ENCODE measurements at places on chromosomes 2 and 18.

DNA sequence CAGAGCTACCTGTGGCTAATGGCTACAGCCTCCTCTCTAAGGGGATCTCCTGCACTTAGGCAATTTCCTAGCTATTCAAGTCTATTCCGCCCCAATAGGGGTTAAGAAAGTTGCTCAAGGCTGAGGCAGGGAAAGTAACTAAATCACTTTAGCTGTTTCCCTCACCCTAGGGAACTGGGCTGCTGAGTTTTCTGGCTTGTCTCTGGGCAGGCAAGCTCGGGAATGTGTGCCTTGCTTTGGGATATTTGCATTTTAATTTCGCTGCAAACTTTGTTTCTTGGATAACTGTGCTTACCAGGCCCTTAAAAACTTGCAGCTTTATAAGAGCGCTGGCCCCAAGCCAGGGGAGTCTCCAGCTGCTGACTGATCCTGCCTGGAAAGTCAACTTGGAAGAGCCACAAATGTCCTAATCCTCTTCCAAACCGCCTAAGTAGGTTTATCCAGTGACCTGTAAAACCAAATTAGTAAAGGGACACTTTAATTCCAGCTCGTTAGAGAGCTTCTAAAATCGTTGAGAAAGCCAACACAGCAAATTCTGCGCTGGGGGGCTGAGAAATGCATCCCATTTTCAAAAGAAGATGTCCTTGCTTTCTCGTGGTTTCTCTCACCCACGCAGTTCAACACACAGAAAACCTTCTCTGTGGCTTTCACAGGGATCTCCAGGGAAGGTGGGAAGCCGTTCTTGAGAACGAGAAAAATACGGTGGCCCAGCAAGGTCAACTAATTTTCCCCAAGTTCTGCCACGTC lies 59.5 kb upstream of the SP3 start:
- peak; percentile 46 for DNase-seq

DNA sequence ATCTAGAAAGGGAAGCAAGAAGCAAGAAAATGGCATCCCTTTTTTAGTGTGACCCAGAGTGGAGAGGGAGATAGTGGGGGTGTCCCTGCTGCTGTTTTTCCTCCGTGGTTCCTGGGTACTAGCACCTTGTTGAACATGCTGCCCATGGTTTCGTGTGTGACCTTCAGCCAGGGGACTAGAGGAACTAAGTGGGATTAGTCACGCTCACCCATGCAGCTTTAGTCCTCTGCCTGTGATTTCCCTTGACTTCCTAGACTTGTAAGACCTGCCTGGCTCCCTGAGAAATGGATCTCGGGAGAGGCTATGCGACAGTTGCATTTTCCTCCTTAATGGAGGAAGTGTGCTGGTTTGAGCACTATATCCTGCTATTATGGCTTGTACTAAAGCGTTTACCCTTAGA lies 471.4 kb downstream of the DCDC2C start:
- DNase-seq, result no peak

DNA sequence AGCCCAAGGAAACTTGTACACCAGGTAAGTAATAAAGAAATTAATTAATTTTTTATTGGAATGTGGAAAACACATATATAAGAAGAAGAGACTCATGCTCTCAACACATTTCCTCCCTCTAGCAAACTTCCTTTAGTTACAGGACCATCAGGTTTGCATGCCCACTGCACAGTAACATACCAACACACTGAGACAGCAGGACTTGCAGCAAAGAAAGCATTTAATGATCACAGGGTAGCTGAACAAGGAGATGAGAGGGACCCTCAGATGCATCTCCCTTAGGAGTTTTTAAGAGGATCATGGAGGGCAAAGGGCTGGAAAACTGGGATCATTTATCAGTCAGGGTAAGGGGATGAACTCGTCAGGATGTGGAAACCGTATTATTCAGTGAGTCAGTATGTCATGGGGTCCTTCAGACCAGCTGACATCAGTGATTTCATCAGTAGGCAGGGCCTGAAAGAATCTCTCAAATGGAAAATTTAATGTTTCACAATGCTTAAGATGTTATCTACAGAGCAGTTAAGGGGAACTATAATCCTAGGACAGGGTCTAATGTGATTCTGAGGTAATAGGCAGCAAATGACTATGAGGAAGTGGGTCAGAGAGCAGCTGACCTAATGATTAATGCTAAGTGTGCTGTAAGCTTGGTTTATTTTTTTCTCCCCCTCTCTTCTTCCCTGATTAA lies 193.8 kb upstream of the RND3 start:
- peak; percentile 6 for DNase-seq

DNA sequence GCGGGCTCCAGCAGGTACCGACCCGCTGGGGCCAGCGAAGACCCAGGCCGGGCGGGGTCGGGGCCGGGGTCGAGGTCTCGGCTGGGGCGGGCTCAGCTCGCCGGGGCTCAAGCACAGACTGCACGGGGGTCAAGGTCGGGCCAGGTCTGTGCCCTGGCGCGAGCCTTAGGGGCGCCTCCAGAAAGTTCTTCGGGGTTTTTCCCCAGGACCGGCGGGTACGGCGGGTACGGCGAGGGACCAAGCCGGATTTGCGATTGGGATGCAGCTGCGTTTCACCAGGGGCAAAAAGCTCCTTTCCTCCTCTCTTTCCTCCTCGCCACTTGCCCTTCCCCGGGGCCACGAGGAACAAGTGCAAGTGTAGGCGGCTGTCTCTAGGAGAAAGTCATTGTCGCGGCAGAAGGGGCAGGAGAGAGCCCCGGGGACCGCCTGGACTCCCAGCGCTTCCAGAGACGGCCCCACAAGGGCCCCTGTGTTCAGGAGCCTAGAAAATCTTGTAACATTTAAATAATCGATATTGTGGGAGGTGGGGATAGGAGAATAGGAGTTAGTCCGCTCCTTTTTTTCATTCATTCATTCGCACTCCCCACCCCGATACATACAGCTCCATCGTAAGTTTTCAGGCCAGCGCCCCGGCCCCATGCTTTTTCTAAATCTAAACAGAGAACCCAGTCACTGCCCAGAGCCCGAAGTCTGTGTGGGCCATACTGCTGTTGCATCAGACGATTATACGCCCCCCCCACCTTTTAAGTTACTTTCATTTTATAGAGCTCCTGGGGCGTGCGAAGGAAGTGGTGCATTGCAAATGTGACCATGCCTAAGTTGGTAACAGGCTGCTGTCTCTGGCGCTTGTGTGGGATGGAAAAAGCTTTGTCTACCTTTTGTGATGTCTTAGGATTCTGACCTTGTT lies 679 bp downstream of the PMAIP1 start:
- DNase-seq, result peak; percentile 62

DNA sequence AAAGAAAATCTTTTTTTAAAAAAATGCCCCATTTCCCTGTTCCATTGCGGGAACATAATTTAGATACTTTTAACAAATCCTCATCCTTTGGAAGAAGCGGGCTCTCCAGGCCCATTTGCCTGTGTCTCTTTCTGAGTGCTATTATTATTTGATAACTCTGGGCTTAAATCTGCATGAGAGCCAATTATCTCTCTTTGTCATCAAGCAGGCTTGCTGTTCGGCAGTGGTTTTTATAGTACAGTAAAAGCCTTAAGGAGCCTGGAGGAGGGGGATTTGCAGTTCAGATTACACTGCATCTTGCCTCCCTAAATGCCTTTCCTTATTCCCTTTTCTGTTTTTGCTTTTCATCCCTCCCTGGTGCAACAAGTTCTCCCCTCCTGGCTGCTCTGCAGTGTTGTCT lies 50.6 kb downstream of the CELF4 start:
- no peak for DNase-seq

GRCh38 chr2:166653185-166653813 lies 159.2 kb upstream of the SCN7A start:
- DNase-seq, result no peak

DNA sequence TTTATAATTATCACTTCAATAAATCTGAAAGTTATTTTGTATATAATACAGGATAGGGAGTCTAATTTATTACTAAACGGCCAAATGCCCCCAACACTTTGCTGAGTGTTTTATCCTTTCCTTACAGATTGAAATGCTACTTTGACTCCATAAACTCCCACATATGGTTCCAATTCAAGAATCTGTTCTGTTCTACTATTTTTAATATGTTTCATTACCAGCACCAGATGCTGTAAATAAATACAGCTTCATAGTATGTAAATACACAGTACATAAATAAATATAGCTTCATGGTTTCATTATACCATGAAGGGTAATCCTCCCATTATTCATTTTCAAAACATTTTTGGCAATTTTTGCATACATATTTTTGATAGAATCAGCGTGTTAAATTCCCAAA lies 34.0 kb upstream of the MREG start:
- DNase-seq, result no peak

- no peak for DNase-seq
Observed at GRCh38 chr2:50556934-50557575, 474.9 kb downstream of the NRXN1 start.

DNA sequence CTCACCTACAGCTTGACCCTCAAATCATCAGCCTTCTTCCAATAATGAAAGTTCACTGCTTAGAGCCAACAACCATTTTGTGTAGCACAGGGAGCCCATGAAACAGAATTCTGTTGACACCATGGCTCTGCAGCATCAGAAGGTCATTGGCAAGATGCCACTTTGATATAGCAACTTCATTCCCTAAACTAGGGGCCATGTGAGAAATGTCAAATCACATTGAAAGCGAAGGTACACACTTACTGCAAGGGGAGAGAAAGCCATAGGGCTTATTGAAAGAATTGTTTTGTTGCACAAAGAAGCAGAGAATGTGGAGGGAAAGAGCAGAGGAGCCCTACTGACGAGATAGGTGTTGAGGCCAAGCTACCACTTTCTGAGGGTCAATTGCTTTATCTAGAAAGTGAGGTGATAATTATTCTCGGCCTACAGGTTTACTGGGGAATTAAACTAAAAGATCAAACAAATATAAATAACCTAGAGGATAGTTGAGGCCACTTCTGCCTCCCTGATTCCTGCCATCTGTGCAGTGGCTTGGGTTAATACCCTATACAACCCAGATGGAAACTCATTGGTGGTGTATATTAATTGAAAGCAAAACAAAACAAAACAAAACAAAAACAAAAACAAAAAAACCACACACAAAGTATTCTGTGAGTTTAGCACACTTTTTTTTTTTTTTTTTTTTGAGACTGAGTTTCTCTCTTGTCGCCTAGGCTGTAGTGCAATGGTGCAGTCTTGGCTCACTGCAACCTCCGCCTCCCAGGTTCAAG lies 5.9 kb upstream of the ABCA12 start:
- no peak for DNase-seq
